Ureter (tissue), 1 donor: ENCODE measurements at places on chromosomes 2 and 18.

DNA sequence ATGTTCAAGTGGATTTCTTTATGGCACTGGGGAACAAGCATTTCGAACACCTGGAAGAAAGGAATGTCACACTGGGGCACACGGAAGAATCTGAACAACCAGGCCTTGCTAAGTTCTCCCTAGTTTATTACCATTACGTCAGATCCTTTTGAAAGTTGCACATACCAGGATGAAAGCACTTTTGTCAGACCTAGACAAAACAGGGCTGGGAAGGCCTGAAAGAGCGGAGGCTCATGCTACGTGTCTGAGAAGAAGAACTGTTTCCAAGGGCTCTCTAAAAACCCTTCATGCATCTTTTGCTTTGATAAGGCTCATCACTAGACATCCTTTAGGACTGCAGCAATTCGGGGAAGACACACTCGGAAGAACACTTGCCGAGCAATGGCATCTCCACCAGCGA is 15.4 kb upstream of the SLC25A52 start:
- DNase-seq = no peak

DNA sequence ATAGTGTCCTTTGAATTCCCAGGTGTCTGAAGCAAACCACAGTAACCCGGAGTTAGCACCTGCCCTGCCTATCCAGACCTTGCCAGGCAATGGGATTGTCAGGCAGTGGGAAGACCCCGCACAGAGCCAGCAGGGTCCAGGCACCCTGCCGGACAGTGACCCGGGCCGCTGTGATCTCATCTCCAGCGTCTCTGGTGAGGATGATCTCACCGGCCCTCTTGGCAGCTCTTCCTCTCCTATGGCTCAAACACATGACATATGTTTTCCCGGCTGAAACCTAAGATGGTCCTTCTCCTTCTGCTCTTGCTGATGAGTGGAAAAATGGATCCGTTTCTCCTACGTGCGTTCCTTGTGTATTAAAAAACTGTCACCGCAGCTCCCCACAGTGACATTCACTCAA is 75.1 kb downstream of the ACOXL start:
- no peak for DNase-seq

GRCh38 chr18:24341361-24341760 is 56.3 kb downstream of the OSBPL1A start:
- DNase-seq = no peak

DNA sequence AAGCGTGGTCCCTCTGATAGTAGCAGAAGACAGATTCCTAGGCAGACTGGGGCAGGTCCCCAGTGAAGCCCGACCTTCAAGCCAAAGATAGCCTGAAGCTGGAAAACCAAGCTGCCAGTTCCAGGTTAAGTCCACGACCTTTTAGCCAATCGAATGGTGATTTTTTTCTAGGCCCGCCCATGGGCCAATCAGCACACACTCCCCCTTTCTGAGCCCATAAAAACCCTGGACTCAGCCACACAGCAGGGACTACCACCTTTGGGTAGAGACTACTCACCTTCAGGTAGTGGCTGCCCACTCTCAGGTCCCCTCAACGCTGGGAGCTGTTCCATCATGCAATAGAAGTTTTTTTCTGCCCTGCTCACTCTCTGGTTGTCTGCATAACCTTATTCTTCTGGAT is 14.5 kb upstream of the ADI1 start:
- no peak for DNase-seq

- no peak for DNase-seq
Measured at GRCh38 chr2:127527001-127527804, 914 bp upstream of the IWS1 start.

GRCh38 chr2:25132299-25132635 is 36.1 kb downstream of the POMC start:
- no peak for DNase-seq
